Stimulated activated CD4-positive, alpha-beta T cell treated with anti-CD3 and anti-CD28 coated beads, Interleukin-2, amount 100 ng/mL, for 48 hours (primary cell): ENCODE measurements at places on chromosomes 2 and 18.

GRCh38 chr18:49723648-49724180, 89.6 kb downstream of the ACAA2 start:
- peak; percentile 10 for DNase-seq

GRCh38 chr2:134132490-134132857, 121.4 kb upstream of the MGAT5 start:
- DNase-seq: no peak

- no peak for DNase-seq
Observed at GRCh38 chr18:72107647-72108383, 436.3 kb downstream of the CBLN2 start.

DNA sequence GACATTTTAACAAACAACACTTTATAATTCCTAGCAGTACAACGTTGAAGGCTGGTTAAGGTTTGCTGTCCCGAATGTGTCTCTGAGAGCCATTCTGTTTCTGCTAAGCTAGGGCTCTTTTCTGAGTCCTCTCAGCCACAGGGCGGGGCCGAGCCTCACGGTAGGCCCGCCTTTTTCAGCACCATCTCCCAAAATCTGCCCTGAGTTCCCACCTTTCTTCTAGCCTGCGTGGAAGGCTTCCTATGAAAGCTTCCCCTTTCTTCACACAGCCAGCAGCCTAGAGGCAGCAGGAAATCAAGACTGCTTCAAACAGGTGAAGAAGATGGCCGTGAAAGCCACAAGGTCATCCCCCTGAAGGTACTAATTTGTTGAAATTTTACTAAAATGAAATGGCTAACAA, 255.5 kb downstream of the CDH2 start:
- no peak for DNase-seq

DNA sequence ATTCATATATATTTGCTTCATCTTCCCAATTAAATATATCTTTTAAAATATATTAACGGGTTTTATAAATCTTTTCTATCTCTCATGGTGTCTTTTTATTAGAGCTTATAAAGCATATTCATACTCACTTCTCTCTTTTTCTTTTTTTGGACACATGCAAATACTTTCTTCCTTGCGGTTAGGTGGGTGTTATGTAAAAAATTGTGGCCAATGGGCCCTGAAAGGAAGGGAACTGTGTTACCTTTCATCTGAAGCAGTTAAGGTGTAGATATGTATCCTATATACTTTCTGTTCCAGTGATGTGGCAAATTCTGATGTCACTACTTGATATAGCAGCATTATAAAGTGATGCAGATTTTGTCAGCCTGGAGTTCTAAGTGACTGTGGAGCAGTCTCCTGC, 714.5 kb downstream of the PLCL1 start:
- no peak for DNase-seq

DNA sequence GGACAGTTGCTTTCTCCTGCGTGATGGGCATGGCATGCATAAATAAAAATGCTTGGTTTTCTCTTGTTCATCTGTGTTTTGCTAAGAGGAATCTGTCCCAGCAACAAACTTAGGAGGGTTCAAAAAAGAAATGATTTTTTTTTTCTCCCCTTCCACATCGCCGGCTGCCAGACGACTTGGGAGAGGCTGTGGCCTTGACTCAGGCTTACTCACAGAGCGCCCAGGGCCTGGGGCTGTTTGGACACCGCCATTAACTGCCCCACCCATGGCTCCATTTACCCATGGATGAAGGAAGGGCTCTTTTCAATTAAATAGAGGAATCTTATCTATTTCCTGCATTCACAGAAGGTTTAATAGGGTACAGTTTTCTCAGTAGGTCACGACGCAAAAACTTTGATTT, 22.3 kb upstream of the SERPINB5 start:
- no peak for DNase-seq

DNA sequence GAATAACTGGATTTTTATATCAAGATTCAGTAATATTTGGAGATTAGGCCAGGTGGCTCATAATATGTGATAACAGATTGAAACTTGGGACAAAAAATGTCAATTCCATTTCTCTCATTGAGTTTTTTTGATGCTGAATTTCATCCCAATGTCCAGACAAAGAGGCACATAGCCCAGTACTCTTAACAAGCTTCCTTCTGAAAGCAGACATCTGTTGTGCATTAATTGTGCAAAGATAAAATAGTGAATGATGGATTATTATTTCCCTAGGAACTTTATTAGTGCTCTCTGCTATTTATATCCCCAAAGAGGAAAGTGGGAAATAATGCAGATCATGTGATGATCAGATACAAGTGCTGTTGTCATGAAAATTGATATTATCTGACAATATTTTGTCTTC, 234.1 kb downstream of the CCDC102B start:
- DNase-seq: no peak

DNA sequence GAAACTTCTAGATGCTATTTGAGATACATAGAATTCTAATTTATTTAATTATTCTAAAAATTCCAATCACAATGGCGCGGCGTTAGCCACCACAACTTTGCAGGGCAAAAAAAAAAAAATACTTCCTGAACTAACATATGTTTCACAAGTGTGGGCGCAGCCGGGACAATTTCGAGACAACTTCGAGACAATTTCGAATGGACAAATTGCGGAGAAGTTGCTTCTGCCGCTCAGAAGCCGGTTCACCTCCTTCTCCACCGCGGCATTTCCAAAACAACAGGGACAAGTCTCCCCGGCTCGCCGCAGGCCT, 842 bp downstream of the PAX3 start:
- no peak for DNase-seq

- DNase-seq: no peak
Observed at GRCh38 chr2:100256416-100256815, 65.9 kb downstream of the LONRF2 start.

DNA sequence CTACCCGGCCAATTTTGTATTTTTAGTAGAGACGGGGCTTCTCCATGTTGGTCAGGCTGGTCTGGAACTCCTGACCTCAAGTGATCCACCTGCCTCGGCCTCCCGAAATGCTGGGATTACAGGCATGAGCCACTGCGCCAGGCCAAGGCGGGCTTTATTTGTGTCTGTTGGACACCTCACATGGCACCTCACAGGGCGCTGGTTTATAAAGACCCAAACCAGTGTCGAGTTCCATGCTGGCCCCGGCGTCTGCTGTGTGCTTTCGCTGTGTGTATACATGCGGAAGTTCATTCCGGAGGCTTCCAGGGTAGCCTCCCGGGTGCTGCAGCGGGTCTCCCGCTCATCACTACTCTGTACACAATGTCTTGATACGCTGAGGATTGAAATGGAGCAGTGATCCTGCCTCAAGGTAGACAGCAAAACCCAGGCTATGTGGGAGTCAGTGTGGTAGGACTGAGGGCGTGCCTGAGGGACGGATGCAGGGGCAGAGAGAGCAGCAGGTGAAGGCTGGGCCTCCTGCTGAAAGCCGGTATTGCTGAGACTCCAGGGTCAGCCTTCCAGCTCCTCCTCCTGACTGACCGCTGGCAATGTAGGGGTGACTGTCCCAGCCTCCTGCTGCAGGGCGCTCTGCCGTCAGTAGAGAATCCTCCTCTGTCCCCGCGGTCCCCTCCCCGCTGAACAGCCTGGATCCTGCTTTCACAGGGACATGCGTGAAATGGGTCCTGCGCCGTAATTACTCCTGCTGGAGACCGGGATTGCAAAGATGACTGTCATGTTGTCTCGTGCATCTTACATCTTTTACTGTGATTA, 22.7 kb downstream of the LDLRAD4 start:
- no peak for DNase-seq

DNA sequence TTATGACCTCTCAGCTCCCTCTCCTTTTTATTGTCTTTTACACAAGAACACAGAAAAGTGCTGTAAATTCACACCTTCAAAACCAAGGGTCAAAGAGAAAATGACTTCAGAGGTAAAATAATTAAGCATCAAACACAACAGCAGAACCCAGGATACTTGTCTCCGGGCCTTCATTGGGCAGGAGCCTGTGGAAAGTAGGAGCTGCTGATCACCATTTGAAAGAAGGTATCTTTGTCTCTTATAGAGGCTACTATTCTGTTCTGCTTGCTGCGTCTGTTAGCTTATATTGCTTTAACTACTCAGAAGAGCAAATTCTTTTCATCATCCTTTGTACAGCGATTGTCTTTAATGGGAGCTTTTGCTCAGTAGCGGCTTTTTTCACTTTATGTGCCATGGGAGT, 261.1 kb downstream of the PTGR3 start:
- no peak for DNase-seq

GRCh38 chr18:24731981-24732380, 271.5 kb downstream of the HRH4 start:
- DNase-seq: no peak

- no peak for DNase-seq
Observed at GRCh38 chr18:78433562-78433961, 546.1 kb upstream of the SALL3 start.

GRCh38 chr2:64632835-64633819, 20.6 kb downstream of the SERTAD2 start:
- DNase-seq: no peak

GRCh38 chr2:197813093-197813787, 8.8 kb downstream of the PLCL1 start:
- no peak for DNase-seq

GRCh38 chr2:208099682-208100470, 24.4 kb downstream of the CRYGD start:
- DNase-seq: no peak

- no peak for DNase-seq
Observed at GRCh38 chr2:169961911-169962310, 134.7 kb downstream of the UBR3 start.

- no peak for DNase-seq
Observed at GRCh38 chr2:105777031-105777482, 32.3 kb downstream of the NCK2 start.

DNA sequence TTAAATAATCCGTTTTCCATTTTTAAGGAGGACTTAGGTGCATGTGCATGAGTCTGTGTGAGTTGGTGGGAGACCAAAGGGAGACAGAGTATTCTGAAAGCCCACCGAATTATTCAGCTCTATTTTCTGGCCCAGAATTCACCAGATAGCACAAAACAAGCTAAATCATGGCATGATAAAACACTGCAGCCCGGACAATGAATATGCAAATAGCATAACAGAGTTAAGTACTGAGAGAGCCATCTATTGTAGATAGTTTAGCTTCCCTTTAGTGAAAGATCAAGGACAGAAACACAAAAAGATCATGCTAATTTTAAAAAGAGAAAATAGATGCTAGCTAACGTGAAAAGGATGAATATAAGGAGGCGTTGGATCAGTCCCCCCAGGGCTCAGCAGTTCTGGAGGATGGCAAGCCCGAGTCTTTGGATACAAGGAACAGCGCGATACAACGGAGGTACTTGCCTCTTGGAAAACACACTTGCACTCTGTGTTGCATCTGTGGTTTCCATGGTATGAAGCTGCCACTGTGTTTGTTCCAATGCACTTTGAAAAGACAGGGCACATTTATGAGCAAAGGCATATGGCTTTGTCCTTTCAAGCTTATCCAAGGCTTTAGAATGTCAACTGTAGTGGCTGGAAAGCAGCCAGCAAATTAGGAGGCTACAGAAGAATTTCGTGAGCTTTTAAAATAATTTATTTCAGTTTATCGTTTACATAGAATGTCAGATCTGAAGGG, 119.9 kb downstream of the LYPD1 start:
- no peak for DNase-seq

DNA sequence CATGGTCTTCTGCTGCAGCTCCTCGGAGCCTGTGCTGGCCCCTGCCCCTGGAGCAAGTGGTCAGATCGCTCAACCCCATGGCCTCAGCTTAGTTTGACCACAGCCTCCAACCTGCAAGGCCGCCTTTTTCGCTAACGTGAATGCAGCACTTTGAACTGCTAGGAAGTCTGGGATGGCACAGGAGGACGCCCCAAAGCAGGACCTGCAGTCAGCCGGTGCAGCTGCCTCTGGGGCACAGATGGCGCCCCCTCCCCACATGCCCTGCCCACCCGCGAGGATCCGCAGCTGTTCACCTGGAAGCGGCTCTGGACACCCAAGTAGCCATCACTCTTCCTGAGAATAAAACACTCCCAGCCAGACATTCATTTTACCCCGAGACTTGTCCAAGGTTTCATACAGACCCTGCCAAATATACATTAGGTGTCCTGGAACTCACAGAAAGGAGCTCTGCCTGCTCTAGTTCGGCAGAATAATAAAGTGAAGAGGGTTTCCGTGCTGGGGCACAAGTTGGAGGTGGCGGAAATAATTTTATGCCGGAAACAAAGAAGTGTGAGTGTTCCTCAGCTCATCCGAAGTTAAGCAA, 510.1 kb downstream of the EIPR1 start:
- no peak for DNase-seq

DNA sequence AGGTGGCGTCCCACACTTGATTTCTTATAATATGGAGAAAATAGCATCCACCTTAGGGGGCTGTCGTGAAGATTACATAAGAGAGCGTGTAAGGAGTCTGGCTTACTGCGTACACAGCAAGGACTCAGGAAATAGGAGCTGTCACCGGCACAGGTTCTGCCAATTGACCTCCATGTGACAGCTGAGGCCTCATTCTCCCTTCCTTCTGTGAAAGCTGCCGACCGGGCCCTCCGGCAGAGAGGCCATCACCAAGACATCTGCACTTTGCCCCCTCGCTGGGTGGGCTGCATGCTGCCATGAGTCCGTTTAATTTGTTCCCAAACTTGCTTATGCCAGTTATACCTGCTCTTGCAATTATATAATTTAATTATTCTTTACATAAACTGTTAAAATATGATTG, 27.7 kb downstream of the HS1BP3 start:
- no peak for DNase-seq

GRCh38 chr2:46824611-46825010, 91.0 kb downstream of the MCFD2 start:
- no peak for DNase-seq

DNA sequence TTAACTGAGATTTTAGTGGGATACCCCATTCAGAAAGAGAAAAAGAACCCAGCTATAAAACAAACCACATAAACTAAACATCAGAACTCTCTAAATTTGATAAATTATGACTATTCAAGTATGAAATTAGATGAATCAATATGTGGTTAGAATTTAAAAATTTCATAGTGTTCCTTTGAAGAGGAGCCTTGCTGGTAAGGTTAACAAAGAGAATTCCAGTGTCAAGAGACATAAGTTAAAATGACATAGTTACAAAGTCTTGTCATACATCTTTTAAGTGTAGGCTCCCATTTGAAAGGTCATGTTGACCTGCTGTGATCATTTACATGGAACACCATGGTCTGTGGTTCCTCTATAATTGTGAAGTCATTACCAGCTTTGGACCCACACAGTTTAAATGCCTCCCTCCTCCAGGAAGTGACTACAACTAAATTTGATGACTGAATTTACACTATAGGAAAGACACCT, 231.6 kb upstream of the ETAA1 start:
- DNase-seq: no peak
